ENCODE measurements at places on chromosomes 7 and 10.

- H3K4me1 ChIP-seq = no peaks in the 10 kb centered on the region
- H3K4me3 ChIP-seq = no peak overlapping the region
- no peak for DNase-seq
- no peaks in the 10 kb centered on the region for H3K36me3 ChIP-seq
- H3K27ac ChIP-seq = no peak overlapping the region
These were observed 290.9 kb downstream of the CRPPA start for GRCh38 chr7:16130111-16131110.

DNA sequence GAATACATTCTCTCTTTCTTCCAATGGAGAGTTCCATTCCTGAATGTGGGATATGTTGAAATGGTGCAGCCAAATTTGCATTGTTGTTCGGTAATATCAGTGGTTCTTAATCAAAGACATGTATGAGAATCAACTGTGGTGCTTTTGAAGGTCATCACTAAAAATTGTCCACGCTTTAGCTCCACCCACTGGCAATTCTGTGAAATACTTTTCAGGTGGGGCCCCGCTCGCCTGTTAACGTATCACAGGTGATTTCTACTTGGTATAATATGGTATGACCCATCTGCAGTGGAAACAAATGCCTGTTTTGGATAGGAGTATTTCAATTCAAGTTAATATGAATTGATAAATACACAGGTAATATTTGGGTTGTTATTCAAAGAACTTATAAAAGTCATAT is 178.4 kb downstream of the NSUN6 start:
- H3K36me3 ChIP-seq = no peaks in the 10 kb centered on the region
- no peak overlapping the region for H3K27ac ChIP-seq
- DNase-seq = no peak
- no peaks in the 10 kb centered on the region for H3K27me3 ChIP-seq

DNA sequence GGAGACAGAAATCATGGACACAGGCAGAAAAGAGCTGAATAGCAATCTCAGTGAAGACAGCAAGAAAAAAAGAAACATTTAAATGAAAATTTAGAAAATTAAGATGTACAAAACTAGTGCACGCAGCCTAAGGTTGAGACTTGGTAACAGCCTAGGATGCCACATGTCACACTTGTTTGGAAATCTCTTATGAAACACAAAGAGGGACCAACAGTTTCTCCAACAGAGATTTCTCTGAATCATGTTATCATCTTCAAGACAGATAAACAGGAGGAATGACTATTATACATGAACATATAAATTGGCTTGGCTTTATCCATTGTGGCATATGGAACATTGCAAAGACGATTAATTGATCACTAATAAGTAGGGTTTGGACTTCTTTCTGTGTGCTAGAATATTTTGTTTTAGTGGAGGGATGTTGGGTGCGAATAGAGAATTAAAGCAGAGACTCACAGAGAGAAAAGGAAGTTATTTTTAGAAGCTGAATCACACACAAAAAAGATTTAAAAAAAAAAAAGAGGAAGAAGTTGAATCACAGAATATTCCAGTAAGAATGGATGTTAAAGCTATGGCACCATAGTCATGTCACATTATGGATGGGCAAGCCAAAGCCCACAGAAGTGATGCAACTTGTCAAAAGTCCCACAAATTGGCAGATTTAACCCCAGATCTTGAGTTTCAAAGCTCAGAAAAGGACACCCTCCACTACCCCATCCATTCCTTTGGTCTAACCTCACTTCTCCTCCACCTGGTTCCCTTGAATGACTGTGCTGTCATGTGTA is 91.6 kb downstream of the MYOF start:
- H3K4me3 ChIP-seq = no peak overlapping the region
- H3K27me3 ChIP-seq = no peaks in the 10 kb centered on the region
- peaks cover 20% of the 10 kb centered on the region for H3K4me1 ChIP-seq
- DNase-seq = no peak

GRCh38 chr10:79057481-79058275 is 11.1 kb upstream of the ZMIZ1 start:
- H3K27ac ChIP-seq = no peak overlapping the region
- DNase-seq = no peak
- H3K27me3 ChIP-seq = peaks cover 7% of the 10 kb centered on the region
- peaks cover 3% of the 10 kb centered on the region for H3K4me1 ChIP-seq
- no peaks in the 10 kb centered on the region for H3K36me3 ChIP-seq

DNA sequence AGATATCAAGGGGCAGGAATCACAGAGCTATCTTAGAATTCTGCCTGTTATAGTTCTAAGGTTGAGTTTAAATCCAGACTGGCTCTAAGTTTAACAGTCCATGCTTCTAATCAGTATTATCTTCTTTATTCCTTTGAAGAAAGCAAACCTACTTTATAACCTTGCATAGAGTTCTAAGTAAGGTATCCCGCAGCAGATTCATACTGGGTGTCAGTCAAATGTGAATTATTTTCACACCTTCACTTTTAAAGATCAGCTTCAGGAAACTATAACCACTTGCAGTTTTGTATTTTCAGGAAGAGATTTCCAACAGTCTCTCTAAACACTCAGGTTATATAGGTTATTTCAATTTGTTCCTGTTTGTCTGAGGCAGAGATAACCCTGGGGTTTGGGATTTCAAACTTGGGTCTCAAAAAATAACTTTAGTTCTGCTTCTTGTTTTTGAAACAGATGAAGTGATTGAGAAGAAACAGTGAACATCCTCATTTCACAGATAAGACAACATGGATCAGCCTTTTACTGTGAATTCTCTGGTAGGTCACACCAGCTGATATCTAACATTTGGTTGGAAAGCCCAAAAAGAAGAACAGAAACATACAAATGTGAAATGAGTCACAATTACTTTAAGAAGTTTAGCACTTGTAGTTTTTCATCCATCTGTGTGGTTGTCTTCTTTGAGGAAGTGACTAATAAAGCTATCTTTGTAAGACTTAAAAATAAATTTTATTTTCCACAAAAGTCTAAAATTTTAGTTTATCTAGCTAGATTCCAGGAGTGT is 21.4 kb downstream of the STAMBPL1 start:
- H3K27ac ChIP-seq = peak overlapping the region; percentile 73
- peaks cover 60% of the 10 kb centered on the region for H3K36me3 ChIP-seq
- H3K27me3 ChIP-seq = no peaks in the 10 kb centered on the region
- H3K4me3 ChIP-seq = peak overlapping the region; percentile 40
- H3K4me1 ChIP-seq = peaks cover 46% of the 10 kb centered on the region

DNA sequence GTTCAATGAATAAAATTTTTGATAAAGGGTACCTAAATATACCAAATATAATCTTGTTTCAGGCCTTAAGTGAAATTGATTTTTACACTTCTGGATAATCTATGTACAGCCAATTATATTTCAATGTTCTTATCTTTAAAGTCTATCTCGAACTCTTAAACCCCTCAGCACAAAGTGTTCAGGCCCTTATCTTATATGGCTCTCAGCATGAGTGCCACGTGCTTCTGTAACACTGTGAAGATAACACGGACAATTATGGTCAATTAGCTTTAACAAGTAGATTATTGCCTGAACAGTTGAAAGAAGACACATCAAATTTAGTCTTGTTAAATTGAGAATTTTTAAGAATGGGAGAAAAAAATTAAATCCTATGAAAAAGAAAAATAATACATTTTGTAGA is 40.4 kb upstream of the DMTF1 start:
- no peak for DNase-seq
- no peak overlapping the region for H3K4me3 ChIP-seq
- H3K27ac ChIP-seq = no peak overlapping the region
- peaks cover 3% of the 10 kb centered on the region for H3K4me1 ChIP-seq

DNA sequence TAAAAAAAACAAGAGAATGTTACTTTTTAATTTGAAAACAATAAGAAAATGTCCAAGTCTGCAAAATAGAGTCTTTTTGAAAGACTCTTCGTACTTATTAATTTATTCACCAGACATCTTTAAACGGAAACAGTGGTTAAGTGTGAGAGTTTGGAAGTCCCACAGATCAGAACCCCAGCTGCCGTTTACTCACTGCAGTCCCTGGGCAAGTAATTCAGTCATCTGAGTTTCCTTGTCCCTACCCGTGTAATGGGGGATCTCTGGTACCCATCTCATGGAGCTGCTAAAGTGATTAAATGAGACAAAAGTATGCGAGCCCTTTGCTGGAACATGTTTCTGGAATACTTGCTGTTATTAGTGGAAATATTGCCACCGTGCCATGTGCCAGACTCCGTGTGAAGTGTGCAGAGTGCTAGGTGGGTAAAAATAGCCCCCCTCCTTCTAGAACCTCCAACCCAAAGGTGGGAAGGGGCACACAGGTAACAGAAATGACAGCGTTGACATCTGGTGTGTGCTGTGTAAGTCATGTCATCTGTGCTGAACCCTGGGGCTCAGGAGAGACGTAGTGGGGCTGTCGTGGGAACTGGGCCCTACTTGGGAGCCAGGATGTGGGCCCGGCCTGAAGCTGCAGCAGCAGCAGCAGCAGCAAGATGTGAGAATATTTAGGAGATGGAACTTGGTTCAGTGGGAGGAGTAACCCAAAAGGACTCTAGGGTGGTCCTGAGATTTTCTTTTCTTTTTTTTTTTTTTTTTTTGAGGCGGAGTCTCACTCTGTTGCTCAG is 140.5 kb downstream of the CUX1 start:
- no peak for DNase-seq
- no peaks in the 10 kb centered on the region for H3K27me3 ChIP-seq
- no peak overlapping the region for H3K27ac ChIP-seq
- H3K36me3 ChIP-seq = no peaks in the 10 kb centered on the region

- H3K27ac ChIP-seq = no peak overlapping the region
- no peaks in the 10 kb centered on the region for H3K4me1 ChIP-seq
- DNase-seq = no peak
These were observed 225.3 kb upstream of the ZMIZ1 start for GRCh38 chr10:78843495-78843894.

GRCh38 chr7:8353991-8354390 is 79.4 kb upstream of the NXPH1 start:
- H3K27me3 ChIP-seq = no peaks in the 10 kb centered on the region
- no peak overlapping the region for H3K27ac ChIP-seq
- no peaks in the 10 kb centered on the region for H3K36me3 ChIP-seq
- no peaks in the 10 kb centered on the region for H3K4me1 ChIP-seq
- DNase-seq = no peak
